ENCODE measurements at places on chromosomes 6 and 20.

DNA sequence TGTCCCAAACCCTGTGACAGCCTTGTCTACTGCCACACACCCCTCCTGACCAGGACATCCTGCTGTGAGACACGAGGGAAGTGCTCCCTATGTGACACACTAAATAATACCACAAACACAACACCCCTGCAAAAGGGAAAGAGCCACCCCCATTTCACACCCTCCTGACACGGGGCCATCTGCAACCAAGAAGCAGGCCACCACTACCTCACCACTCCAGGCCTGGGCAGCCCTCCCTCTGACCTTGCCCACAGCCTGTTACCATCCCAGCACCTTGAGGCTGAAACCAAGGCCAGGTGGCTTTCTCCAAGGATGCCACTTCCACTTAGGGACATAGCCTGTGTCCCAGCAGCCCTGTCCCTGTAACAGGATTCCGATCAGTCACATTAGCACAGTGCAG is 68.2 kb downstream of the NINL start:
- DNase-seq: no peak

DNA sequence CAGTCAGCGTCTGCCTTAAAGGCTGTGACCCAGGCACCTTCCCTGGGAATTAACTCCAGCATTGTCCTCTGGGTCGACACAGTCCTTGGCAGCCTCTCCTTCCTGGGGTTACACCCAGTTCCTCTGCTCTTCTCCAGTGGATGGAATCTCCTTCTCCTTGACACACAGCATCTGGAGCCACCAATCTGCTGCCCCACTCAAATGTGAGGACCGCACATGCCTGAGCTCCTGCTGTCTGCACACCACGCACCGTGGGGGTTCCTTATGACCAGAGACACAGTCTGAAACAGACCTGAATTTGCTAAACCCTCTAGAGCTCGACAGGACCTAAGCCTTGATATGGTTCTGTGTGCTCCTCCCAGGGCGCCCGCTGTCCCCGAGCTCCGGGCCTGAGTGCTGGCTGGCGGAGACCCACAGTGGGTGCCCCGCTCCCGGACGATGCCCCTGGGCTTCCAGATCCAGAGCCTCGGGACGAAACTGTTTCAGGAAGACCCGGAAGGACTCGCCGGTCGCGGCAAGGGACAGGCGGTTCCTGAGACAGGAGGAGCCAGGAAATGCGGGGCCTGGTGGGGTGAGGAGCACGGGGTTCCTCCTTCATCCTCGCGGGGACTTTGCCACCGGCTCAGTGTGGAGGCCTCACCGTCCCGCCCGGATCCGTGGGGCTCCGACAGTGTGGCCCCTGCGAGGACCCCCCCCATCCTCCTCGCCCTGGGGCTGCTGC is 2.5 kb upstream of the RAET1G start:
- DNase-seq: no peak

GRCh38 chr6:42210551-42210950 is 7.1 kb downstream of the MRPS10 start:
- DNase-seq: no peak

DNA sequence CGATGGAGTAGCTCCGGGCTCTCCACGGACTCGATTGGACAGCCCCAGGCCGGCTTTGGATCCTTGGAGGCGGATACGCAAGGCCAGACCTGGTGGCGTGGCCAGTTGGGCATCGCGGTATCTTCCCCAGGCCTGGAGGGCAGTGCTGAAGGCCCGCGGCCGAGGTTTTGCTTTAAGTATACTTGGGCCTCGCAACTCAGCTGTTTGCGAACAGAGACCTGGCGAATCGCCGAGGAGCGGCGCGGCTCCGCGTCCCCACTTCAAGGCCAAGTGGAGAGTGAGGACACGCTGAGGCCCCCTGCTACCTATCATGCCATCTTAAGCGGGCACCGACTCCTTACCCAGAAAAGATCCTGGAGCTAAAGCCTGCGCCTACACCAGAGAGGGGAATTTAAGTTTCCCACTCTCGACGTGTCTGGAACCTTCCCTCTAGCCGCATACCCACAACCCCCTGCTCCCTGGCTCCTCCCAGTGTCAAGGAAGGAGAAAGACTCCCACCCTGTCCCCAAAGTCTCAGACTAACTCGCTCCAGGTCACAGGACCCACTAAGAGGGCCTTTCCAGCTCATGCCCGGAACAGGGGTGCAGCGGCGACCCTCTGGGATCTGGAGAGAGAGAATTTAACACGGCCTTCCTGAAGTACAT is 4.1 kb downstream of the LINC00237 start:
- no peak for DNase-seq

- no peak for DNase-seq
Measured at GRCh38 chr20:7673841-7674240, 266.4 kb downstream of the HAO1 start.

DNA sequence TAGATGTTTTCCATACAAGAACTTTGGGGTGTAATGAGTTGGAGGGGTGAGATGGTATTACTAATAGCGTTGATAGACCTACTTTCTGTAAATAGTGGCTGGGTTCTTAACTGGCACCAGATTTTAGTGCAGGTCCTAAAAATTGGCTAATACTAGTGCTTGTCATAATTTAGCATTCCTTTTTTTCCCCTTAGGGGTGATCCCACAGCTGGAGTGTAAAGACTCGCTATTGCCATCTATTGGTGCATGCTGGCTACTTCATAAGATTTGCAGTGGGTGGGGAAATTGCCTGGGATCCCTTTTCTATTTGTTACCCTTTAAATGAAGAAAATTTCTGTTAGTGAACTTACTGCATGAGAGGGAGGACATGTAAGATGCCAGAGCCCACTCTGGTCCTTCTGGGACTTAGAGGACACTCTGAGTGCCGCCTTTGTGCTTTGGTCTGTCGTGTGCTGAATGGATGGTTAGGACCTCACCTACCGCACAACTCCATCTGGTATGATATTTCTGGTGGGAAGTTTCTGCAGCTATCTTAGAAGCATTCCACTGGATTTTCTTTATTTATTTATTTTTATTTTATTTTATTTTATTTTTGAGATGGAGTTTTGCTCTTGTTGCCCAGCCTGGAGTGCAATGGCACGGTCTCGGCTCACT is 195.5 kb downstream of the JARID2 start:
- no peak for DNase-seq

DNA sequence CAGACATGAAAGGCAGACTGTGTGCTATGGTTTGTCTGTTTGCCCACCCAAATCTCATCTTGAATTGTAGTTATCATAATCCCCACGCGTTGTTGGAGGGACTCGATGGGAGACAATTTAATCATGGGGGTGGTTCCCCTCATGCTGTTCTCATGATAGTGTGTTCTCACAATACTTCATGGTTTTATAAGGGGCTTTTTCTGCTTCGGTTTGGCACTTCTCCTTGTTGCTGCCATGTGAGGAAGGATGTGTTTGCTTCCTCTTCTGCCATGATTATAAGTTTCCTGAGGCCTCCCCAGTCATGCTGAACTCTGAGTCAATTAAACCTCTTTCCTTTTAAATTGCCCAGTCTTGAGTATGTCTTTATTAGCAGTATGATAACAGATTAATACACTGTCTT is 47.2 kb upstream of the MICB start:
- no peak for DNase-seq

- no peak for DNase-seq
Measured at GRCh38 chr6:118750143-118750542, 98.8 kb upstream of the CEP85L start.

DNA sequence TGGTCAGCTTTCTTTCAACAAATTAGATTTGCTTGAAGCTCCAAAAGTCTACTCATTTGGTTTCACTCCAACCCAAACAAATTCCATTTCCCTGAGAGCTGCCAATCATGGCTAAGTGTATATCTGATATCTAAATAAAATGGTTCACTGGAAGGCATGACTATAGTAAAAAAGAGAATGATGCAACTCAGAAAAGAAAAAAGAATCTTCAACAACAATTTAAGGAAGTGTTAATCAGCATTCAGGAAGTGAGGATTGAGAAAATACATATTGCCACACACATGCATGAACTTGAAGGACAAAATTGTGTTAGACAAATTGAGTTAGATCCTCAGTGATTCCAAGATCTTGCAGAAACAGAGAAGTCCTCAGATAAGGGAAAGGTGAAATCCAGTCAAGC is 972.9 kb upstream of the FLRT3 start:
- no peak for DNase-seq

DNA sequence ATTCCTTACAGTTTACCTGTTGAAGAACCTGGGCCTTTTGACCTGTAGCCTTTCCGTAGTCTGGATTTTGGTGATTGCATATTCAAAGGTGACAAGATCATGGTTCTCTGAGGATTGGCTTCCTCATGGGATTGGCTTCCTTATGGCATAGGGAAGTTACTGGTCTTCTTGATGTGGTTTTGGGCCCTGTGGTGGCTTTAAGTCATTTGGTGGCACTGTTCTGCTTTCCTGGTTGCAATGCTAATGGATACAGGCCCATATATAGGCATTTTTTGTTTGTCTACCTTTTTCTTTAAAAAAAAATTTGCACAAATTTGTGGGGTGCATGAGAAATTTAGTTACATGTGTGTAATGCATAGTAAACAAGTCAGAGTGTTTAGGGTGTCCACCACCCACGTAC is 185.7 kb downstream of the CDKAL1 start:
- DNase-seq: no peak

- DNase-seq: no peak
Measured at GRCh38 chr6:113848280-113848679, 8.9 kb upstream of the MARCKS start.

DNA sequence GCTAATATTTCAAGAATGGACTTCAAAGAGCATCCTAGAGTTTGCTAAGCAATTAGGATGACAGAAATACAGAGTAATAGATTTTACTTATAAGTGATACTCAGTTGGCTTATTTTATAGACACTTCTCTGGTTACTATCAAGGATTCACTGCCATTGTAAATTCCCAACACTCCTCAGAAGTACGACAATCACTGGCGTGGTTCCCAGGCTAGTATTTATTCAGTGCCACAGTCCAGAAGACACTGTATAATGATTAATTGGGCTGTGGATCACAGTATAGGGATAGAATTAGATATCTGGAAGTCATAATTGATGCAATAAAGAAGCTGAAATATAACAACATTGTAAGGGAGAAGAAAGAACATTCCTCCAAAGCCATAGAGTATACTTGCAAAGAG is 15.7 kb downstream of the MANEA start:
- no peak for DNase-seq

DNA sequence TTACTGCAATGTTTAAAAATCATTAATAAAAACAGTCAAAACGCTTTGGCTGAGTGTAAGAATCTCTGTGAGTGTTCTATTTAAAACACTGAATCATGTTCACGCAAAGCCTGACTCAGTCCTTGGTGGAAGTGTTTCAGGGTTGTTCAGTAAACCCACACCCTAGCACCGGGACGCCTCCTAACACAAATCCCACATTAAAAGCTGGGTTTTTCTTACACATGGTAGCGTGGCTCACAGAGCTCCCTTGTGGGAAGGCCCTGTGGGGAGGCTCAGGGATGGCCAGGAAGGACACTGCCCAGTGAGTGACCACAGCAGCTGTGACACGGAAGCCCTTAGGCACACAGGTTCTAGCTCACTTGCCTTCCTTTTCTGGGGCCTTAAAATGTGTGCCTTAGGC is 80.2 kb downstream of the GMPR start:
- DNase-seq: no peak

DNA sequence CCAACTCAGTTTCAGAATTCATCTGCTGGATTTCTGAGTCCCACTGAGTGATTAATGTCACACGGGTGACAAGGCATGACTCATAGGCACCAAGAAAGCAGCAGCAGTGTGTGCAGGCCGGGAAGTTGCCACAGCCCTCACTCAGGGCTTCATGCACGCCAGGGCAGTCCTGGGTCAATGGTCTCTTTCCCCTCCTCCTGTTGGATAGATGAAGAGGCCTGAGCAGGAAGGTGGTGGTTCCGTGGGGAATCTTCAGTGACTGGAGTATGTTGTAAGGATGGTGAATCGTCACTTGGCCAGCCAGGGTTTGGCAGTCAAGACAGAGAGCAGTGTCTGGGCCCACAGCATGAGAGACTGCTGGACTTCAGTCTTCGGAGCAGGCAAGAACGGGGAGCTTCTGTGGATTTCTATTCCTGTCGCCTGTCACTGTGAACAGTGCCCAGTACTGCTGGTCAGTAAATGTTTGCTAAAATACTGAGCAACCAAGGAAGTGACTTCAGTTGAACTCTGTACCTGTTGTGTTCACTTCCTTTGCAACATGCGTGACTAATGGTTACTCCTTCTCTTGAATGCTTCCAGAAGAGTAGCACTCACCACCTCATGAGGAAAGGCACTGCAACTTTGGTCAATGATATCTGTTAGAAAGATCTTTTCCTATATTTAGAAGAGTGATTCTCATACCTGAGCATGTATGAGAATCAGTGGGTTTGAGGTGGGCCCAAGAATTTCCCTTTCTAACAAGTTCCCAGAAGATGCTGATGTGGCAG is 62.0 kb upstream of the CD93 start:
- no peak for DNase-seq

DNA sequence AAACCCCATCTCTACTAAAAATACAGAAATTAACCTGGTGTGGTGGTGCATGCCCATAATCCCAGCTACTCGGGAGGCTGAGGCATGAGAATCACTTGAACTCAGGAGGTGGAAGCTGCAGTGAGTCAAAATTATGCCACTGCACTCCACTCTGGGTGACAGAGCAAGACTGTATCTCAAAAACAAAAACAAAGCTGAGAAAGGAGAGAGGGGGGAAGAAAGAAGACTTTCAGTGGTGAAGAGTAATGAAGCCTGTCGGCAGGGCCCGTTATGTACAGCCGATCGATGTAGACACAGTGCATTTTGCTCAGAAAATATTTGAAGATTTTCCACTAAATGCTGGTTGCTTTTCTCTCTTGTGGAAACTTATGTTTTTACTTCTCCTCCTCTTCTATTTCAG is 13.8 kb downstream of the VAPB start:
- DNase-seq: no peak

DNA sequence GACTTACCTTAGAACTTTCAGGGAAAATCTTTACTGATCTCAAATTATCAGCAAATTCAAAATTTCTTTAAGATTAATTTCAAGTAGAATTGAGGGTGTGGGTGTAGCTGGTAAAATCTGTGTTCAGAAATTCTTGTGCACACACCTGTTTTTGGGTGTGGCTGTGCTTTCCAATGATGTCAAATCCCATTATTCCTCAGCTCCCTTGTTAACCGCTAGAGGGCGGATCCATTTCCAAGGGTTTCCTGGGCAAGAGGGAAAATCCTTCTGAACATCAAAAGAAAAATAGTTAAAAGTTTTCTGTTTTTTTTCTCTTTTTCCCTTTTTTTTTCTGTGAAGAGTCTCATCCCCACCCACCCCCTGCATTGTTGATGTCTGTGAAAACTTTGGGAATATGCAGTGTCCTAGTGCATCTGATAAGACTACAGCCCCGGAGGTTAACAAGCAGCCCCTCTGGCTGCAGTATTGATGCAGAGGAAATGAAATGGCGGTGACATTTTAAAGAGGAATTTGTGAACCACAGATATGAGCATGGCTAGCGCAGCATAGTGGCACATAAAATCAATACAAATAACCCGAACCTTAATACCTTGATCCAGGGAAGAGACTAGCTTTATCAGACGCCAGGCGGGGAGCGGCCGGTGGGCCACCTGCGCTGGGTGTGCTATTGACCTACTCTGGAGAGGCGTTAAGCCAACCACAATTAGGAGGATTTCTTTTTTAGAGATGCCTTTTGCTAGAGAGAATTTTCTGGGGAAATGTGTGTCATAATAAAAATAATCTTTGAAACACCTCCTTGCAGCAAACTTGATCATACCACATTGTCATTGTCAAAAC is 130.9 kb downstream of the FOXA2 start:
- no peak for DNase-seq
